ENCODE measurements at places on chromosomes 4 and X. TPM values are rescaled to one million over a fixed set of nuclear protein-coding genes. Genes with fewer than 3 reads are reported as not detected.

Gene CPLX1
- 0.28 TPM for total RNA-seq

Gene ADGRL3
- total RNA-seq: 0.19 TPM

Gene IL2
- total RNA-seq: not detected

Gene CFAP299
- total RNA-seq: not detected

Gene RTL9
- 0.09 TPM for total RNA-seq

Gene CT45A1
- not detected for total RNA-seq

Gene MTMR8
- 0.49 TPM for total RNA-seq

Gene IQCM
- total RNA-seq: not detected

Gene KANTR
- 2.8 TPM for total RNA-seq

Gene FHIP1A
- total RNA-seq: 18.4 TPM

Gene MAGEA10
- not detected for total RNA-seq

Gene C4orf54
- not detected for total RNA-seq

Gene DCAF8L2
- not detected for total RNA-seq

Gene HSD17B13
- not detected for total RNA-seq

Gene TMPRSS11E
- total RNA-seq: 10.4 TPM

Gene HHIP
- total RNA-seq: 0.56 TPM

Gene TSPAN7
- 3.4 TPM for total RNA-seq

Gene SCD5
- 26.2 TPM for total RNA-seq

Gene NEUROG2
- not detected for total RNA-seq

Gene ZNF157
- 0.14 TPM for total RNA-seq

Gene ENAM
- total RNA-seq: not detected

Gene RASGEF1B
- total RNA-seq: 1.2 TPM

Gene RTL5
- total RNA-seq: 0.09 TPM

Gene NUP62CL
- 2.0 TPM for total RNA-seq

Gene ZNF182
- total RNA-seq: 1.8 TPM

Gene BEX4
- 20.9 TPM for total RNA-seq

Gene DCAF12L1
- total RNA-seq: not detected

Gene P2RY8
- not detected for total RNA-seq

Gene ADH1A
- total RNA-seq: not detected

Gene CYTL1
- not detected for total RNA-seq

Gene SHROOM2
- 13.0 TPM for total RNA-seq

Gene ARAP2
- total RNA-seq: 33.4 TPM

Gene ADH1B
- total RNA-seq: not detected

Gene BRS3
- not detected for total RNA-seq

Gene HELT
- not detected for total RNA-seq

Gene RAB39B
- total RNA-seq: not detected

Gene CXCL11
- total RNA-seq: 0.07 TPM
